ENCODE measurements at places on chromosomes 7 and 10.

DNA sequence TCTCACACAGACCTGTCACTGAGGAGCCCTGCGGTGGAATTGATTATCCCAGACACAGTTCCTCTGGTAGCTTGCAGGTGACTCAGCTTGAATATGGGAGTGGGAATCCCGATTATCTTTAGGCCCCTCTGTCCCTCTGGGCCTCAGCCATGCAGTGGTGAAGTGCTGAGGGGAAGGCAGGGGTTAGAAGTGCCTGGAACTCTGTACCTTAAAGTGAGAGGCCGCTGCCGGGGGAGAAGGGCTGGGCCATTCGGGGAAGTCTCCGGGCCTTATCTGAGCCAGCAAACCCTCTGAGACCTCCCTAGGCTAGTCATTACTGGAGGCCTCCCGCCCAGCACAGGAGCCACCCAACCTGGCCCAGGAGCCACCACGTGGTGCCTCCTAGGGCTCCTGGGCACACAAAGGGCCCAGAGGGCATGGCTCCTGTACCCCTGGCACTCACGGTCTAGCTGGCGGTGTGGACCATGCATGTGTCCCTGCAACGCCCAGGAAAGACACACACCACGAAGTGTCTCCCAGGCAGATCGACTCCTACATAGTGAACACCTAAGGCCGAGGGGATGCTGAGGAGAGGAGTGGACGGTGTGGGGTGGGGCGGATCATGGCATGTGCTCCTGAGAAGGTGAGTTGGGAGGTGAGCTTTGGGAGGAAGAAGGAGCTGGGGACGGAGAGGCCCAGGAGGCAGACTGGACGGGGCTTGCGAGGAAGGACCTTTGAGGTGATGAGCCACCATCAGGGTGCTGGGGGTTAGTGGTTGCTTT lies 56.2 kb downstream of the HK1 start:
- no peak for DNase-seq

DNA sequence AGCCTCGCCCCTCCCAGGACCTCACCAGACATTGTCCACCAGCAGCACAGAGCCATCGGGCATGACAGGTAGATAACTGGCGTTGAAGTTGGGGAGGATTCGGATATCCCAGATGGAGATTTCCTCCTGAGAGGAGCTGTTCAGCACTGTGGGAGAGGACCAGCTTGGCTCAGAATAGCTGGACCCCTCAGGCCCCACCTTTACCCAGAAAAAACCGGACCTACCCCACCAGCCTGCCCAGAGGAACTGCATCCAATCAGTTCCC lies 1.5 kb downstream of the TRAPPC14 start:
- no peak for DNase-seq

DNA sequence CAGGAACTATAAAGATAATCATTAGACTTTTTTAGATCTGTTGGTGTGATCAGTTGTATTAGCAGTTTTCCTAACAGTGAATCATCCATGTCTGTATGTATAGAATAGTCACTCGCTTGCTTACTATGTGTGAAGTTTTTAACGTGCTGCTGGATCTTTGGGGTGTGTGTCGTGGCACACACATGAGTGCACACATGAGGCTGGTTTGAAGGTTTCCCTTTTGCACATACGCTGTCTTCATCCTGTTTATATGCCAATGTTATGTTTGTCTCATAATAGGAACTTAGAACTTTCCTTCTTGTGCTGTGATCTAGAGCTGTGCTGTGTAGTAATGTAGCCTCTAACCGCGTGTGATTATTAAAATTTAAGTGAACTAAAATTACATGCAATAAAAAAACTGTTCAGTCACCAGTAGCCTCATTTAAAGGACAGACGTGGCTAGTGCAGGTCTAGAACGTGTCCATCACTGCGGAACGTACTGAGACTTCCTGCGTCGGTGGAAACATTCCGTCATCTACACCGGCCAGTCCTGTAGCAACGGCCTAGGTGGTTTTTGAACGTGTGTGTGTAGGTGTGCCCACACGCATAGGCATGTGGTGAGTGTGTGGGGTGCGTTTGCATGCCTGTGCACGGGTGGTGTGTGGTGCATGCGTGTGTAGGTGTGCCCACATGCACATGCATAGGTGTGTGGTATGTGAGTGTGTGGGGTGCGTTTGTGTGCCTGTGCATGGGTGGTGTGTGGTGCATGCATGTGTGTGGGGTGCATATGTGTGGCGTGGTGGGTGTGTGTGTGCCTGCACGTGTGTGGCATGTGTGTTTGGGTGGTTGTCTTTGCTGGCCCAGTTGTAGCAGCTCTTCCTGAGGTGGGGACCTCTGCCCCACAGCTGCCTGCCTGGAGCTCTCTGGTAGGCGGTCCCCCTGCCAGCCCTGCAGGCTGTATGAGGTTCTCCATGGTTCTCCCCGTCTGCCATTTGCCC lies 56.6 kb downstream of the INPP5A start:
- DNase-seq, result no peak

- no peak for DNase-seq
These were observed 346.9 kb downstream of the DNAJB6 start for GRCh38 chr7:157683747-157684156.
